NCI-H748 treated with DMSO at 0.1 percent for 48 hours (cell line): ENCODE measurements at places on chromosomes 2 and 18.

GRCh38 chr2:9897331-9897737, 54.1 kb downstream of the TAF1B start:
- DNase-seq: no peak

GRCh38 chr2:32756074-32756727, 128.4 kb downstream of the TTC27 start:
- no peak for DNase-seq

DNA sequence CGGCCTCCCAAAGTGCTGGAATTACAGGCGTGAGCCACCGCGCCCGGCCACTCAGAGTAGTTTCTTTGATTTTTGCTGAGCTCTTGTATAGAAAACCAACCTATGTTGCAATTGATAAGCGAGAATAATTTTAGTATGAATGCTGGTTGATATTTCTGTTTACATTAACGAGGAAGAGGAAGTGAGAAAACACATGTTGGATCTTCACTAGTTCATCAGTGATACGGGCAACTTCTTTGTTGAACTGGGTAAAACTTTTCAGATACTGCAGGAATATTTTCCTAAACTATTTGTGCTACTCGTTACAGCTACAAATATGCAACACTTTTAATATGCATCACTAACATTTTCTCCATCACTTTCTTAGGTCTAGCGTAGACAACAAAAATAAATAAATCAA, 67.9 kb upstream of the SLC25A52 start:
- no peak for DNase-seq

- no peak for DNase-seq
Observed at GRCh38 chr2:48341551-48342133, 188.3 kb upstream of the STON1 start.

GRCh38 chr2:118031566-118031965, 17.7 kb upstream of the CCDC93 start:
- no peak for DNase-seq

DNA sequence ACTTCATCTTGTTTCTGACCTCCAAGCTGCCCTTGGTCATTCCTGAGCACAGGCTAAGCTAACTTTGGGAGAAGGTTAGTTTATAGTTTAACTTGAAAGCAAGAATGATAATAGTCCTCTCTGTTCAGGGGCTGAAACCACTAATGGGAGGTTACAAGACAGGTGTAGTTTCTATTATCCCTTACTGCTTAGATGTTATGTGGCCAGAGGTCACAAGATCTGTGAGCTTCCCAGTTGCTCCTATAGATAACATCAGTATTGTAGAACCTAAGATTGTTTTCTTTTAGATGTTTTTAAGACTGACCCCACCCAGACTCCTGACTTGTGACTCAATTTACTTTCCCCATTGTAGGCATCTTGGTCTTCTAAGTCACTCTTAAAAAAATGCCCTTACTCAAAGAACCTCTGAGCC, 94.8 kb upstream of the LPIN2 start:
- no peak for DNase-seq

DNA sequence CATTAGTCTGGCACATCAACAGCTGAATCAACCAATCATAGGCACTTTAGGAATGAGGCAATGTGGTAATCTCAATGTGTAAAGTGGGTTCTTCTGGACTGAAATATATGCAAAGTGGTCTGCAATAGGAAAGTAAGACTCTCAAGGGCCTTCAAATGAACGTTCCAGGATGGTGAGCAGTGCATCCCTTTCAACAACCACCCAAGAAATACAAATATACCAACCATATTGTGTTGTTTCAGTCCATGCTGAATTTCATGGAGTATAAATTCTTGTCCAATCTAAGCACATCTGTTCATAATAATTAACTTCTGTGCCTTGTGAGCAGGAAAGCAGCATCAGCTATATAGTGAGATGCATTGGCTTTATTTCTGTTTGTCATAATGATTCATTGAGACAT, 556.2 kb downstream of the THSD7B start:
- DNase-seq: no peak

- DNase-seq: no peak
Observed at GRCh38 chr2:65030476-65031332, 25.5 kb upstream of the CEP68 start.

- DNase-seq: no peak
Observed at GRCh38 chr2:17672583-17673317, 80.9 kb downstream of the SMC6 start.

GRCh38 chr2:238238766-238239542, 884 bp downstream of the HES6 start:
- no peak for DNase-seq

DNA sequence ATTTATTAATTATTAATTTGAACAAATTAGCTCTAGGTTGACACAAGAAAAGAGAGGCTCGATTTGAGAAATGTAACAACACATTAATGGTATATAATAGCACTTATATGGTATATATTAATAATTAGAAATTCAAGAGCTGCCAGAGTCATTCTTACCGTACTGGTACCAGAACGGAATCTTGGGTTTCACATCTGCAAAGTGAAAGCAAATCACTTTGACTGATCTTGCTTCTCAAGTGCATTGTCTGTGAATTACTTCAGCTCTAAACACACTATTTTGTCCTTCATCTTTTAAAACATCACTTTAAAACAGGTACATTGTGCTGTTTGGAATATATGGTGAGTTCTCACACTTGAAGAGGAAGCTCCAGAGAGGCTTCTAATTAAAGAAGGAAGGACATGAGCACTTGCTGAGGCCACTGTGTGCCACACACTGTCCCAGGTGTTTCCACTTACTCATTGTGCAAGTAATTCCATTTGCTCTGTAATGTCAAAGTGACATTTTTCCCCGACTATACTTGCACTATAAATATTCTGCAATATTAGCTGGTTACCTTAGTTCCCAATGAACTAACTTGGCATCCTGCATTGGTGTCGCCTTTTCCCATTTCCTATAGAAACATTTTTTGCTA, 85.8 kb downstream of the PLA2R1 start:
- no peak for DNase-seq
